ENCODE measurements at places on chromosomes 7 and 10. TPM values are rescaled to one million over a fixed set of nuclear protein-coding genes. Genes with fewer than 3 reads are reported as not detected.
A peak's percentile ranks its signal among the peaks of the same experiment; 100 is the strongest.

AHCYL2 gene
- 34.3 TPM for total RNA-seq

KAZALD1 gene
- 1.1 TPM for total RNA-seq

PTPRN2 gene
- 1.2 TPM for total RNA-seq

HMX3 gene
- total RNA-seq = not detected

MBL2 gene
- total RNA-seq = not detected

TCAF2 gene
- total RNA-seq = 0.35 TPM

TRIL gene
- 0.94 TPM for total RNA-seq

TRPV5 gene
- not detected for total RNA-seq

PRPS1L1 gene
- total RNA-seq = not detected

RPA3 gene
- 49.5 TPM for total RNA-seq

SFTPA2 gene
- not detected for total RNA-seq

DNA sequence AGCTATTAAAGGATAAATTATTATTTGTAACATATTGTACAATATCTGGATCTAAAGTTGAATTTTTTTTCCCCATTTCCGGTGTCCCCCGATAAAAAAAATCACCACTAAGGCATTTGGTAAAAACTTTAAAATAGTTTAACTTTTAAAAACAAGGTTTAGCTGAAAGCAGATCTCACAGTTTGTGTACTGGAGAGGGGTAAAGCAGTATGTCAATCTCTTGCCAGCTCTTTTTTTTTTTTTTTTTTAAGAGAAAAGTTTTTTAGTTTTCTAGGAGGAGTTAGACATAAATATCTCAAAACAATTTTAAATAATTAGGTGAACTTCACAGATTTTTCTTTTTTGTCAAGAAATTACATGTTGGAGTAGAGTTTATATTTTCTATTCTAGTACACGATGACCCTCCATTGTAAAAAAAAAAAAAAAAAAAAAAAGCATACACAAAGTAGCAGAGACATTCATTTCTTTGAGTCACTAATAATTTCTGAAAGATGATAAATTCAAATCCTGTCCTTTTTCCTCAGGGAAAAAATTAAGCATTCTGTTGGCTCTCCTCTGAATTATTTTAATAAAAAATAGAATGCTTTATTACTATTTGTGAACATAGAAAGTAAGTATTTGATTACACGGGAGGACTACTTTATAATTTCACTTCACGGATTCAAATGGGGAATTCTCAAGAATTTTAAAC, 1.9 kb upstream of the HBP1 start:
- DNase-seq = no peak

DNA sequence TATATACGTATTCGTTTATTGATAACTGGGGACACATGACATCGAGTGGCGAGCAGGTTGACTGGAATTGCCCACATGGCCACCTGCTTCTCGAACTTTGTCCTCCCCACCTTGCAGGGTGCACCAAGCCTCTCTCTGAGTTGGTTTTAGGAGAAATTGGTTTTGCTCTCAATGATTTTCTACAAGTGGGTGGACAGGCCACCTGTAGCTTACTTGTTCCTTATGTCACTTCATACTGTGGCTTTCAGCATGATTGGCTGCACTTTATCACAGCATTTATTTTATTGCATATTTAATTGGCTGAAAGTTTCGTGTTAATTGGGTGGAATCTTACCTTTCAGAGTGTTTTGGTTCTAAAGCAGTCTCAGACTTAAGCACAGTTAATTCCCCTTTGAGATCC, 215.6 kb upstream of the SHH start:
- no peak for DNase-seq

- DNase-seq = no peak
Observed at GRCh38 chr10:18635995-18636394, 15.4 kb downstream of the NSUN6 start.

DNA sequence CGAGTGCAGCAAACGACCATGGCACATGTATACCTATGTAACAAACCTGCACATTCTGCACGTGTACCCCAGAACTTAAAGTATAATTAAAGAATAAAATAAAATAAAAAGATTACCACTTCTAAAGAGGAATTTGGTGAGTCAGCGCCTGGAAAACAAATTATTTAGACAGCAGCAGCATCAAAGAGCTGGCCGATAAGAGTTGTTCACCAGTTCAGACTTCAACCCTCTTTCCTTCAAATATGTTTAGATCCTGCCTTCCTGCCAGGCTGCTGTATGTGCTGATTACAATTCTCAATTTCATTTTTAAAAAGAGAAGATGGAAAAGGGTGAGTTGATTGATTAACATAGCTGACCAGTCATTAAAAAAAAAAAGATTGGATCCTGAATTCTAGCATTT, 672.0 kb upstream of the NRP1 start:
- DNase-seq = no peak

- DNase-seq = peak; percentile 4
Observed at GRCh38 chr7:4169455-4169854, 512.6 kb upstream of the FOXK1 start.

DNA sequence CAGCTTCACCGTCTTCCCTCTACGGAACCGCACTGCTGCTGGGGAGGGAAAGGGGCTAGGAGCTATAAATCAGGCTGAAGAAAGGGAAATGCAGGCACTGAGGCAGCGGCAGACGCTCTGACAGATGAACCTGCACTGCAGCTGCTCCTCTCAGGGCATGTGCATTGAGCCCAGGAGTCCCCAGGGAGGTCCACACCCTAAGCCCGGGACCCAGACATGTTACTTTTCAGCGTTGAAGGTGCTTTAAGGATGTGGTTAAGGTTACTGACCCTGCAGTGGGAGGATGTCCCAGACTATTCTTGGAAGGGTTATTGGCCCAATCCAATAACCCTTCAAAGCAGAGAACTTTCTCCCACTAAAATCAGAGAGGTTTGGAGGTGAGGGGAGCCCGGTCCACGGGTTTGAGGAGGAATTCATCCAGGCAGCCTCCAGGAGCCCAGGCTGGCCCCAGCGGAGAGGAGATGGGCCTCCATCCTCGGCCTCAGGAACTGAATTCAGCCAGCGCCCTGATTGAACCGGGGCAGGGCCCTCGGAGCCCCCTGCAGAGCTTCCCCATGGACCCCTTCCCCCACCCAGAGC, 75.4 kb downstream of the ADARB2 start:
- DNase-seq = no peak

- no peak for DNase-seq
Observed at GRCh38 chr7:42236266-42236975, 588 bp downstream of the GLI3 start.

GRCh38 chr7:12458520-12459131, 55.0 kb upstream of the VWDE start:
- peak; percentile 38 for DNase-seq

- DNase-seq = no peak
Observed at GRCh38 chr7:3011211-3011852, 32.3 kb downstream of the CARD11 start.

GRCh38 chr10:95391164-95391563, 100.4 kb upstream of the PDLIM1 start:
- DNase-seq = no peak

DNA sequence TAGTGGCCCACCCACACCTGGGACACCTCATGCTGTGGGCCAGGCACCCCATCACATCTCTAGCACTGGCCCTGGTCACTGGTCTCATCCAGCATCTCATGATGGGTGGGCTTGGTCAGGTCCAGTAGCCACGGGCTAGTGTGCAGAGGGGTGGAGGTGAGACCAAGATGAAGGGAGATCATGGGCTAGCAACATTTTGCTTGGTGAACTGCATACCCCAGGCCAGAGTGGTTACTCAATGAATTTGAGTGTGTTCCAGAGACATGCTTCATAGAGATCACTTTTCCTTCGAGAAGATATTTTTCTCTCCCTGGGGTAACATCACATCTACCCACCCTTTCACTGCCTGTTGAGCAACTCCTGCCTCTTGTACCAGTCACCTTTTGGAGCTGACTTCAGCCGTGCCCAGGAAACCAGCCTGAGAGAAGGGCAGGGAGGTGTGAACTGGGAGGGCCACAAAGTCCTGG, 44.2 kb downstream of the MINDY4 start:
- no peak for DNase-seq

DNA sequence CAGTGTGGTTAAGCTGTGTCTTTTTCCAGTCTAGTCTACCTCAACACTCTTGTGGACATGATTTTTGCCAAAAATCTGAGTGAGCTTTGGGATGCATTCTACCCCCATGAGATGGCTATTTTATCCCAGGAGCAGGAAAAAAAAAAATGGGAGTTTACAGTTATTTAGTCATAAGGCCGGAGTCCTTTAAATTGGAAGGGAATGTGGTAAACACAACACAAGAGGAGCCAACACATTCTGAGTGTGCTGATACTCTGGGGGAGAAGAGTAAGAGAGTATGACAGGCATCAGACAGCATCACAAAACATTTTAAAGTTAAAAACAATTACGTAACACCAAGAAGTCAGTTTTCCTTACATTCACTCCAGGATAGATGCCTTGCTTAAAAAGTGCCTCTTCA, 46.1 kb downstream of the C1GALT1 start:
- DNase-seq = no peak
